Activated B cell treated with CpG ODN at 0.5 μM for 24 hours (primary cell): ENCODE measurements at places on chromosomes 7 and 10. TPM values are rescaled to one million over a fixed set of nuclear protein-coding genes. Genes with fewer than 3 reads are reported as not detected.

DNA sequence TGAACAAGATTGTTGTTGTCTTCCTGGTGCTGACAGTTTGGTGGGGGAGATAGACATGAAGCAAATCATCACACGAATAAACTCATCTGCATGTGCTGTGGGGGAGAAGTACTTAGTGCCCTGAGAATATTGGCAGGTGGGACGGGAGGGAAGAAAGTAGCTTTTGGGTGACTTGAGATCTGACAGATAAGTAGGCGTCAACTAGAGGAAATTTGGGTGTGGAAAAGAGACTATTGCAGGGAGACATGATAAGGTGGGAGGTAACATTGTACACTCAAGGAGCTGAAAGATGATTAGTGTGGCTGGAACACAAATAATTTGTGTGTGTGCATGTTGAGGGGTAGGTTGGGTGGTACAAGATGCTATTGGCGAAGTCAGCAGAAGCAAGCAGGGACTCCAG, 30.1 kb downstream of the CNNM2 start:
- DNase-seq: no peak

Gene NAT16
- total RNA-seq: not detected in 2 replicates

- no peak for DNase-seq
Measured at GRCh38 chr10:103764296-103765088, 90.9 kb downstream of the SH3PXD2A start.

DNA sequence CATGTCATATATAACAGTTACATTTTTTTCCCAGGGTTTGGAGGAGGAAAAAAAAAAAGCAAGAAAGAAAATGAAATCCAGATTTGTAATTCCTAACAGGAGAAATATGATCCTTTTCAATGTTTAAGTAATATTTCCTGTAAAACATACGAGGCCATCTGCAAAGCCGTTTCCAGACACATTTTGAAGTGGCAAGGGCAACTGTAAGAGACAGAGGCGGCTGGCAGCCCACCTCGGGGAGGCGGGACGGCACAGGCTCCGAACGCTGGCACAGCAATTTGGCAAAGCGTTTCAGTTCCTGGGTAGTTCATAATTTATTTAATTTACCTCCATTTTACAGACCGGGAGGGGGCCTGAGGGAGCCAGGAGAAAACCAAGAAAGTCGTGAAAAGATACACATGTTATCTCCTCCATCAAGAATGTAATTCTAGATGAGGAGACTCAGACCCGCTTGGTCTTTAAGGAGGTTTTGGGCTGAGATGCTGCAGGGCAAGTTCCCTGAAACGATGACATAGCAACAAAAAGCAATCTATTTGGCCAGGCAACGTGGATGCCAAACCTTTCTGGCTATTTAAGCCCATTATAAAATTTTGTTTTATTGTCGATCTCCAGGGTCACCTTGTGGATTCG, 448.5 kb upstream of the MKI67 start:
- DNase-seq: no peak

- peak; percentile 65 for DNase-seq
Measured at GRCh38 chr7:20219446-20220292, 2.5 kb upstream of the MACC1 start.

Gene LRRD1
- not detected in 2 replicates for total RNA-seq

DNA sequence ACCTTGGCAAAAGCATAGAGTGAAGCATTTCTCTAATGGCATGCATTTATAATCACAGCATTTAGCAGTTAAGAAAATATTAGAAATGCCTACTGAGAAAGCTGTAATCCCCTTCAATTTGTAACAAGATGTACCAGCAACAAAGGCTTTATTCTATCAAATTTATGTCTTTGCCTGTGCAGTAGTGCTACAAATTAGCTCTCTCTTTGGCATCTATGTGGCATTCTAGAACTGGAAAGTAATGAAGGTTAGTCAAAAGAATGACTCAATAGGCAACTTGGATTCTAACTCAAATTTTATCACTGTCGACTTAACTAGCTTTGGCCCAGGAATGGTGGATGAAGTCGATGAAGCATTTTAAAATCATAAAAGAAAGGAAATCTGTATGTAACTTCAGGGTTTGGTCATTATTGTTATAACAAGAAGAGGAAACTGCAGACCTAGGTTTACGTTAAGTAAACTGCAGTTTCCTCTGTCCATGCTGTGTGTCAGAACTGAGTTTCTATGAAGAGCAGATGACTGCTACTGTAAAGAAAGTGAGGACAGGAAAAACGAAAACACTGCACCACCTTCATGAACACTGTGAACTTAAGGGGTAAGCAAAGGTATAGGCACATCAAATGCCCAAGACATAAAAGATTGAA, 140.0 kb downstream of the RAPGEF5 start:
- DNase-seq: no peak
